ENCODE measurements at places on chromosomes 6 and 20.

DNA sequence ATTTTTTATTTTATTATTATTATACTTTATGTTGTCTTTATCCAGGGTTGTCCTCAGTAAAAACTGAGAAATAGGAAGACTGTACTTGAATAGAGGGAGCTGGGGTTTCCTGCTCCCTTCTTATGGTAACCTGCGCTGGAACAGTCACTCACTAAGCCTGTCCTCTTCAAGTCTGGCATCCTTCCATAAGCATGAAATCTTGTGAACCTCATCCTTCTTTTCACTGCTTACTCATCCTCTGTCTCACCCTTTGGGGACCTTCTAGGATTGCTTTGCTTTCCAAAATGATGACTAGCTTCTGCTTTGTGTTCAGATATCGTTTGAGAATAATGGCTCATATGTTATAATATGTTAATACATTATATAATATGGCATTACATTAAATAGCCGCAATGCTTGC lies 90.6 kb downstream of the C6orf118 start:
- no peak for DNase-seq

DNA sequence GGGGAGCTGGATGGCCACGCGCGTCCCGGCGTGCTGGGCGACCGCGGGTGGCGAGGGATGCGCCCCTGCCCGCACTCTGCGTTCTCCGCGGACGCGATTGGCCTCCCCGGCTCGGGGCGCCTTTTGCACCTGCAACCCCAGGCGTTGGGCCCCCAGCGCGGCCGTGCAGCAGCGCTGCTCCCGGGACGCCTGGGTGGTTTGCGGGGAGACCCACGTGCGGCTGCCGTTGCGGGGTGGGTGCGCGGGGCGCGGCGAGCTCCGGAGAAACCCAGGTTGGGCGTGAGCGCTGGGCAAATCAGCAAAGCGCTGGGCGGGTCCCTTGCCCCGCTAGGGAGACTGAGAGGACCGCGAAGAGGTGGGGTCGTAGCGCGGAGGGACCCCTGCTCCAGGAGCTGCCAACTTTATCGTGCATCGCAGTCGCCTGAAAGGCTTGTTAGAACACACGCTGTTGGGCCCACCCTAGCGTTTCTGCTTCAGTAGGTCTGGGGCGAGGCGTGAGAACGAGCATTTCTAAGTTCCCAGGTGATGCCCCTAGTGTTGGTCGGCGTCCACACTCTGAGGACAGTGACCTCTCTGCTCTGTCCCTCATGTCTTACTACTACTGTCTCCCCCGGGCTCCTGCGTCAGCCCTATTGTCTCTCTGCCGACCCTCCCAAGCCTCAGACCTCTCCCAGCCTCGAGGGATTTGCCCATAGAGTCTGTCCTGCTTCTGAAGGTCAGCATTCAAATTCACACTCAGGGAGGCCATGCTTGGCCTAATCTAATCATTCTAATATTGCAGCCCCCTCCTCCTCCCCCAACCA lies 538 bp upstream of the ZFP64 start:
- peak; percentile 50 for DNase-seq

DNA sequence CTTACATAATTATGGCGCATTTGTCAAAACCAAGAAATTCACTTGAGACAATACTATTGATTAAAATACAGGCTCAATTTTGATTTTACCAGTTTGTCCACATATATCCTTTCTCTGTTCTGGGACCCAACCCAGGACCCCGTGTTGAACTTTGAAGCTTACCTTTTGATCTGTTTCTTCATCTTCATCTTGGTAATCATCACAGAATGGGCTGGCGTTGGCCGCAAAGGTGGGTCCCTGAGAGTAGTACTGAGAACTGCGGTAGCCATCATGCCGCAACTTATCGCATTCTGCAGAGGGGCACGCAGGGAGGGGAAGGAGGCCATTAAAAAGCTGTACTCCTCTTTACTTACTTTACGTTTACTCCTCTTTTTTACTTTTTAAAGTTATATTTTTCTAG lies 26.1 kb downstream of the NHSL1 start:
- no peak for DNase-seq

- DNase-seq: no peak
These were observed 172.4 kb downstream of the MOXD1 start for GRCh38 chr6:132228894-132229293.

GRCh38 chr6:137647762-137648447 lies 153.7 kb upstream of the OLIG3 start:
- DNase-seq: no peak

GRCh38 chr6:33772082-33772830 lies 16.7 kb downstream of the LEMD2 start:
- no peak for DNase-seq

GRCh38 chr6:39197922-39198500 lies 31.3 kb downstream of the KCNK5 start:
- no peak for DNase-seq

GRCh38 chr6:43915208-43915869 lies 145.3 kb downstream of the VEGFA start:
- DNase-seq: no peak
